NCI-H1417 treated with DMSO at 0.1 percent for 48 hours (cell line): ENCODE measurements at places on chromosomes 3 and 15.

DNA sequence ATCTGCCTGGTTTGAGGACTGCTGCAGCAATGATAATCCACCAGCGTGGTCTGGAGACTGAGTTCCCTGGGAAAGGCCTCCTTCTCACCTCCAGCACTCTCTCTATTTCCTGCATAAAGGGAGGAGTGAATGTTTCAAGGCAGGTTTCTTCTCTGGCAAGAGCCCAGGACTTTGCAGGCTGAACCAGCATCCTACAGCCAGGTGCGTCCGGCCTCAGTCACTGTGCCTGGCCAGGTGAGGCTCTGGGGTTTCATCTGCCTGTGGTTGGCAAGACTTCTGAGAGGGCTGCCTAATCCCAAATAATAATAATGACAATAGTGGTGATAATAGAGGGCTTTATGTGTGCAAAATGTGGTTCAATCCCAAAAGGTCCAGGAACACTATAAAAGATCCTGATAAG lies 269.0 kb upstream of the TBC1D5 start:
- DNase-seq, result no peak

GRCh38 chr3:27094721-27095120 lies 274.5 kb downstream of the NEK10 start:
- DNase-seq, result no peak

- no peak for DNase-seq
Measured at GRCh38 chr3:116051040-116051439, 394.2 kb downstream of the LSAMP start.

GRCh38 chr3:67653425-67654098 lies 850 bp downstream of the SUCLG2 start:
- DNase-seq, result no peak

GRCh38 chr15:29770796-29771195 lies 51.5 kb downstream of the TJP1 start:
- no peak for DNase-seq

- DNase-seq, result no peak
Measured at GRCh38 chr3:152051501-152052404, 178.3 kb downstream of the SUCNR1 start.

DNA sequence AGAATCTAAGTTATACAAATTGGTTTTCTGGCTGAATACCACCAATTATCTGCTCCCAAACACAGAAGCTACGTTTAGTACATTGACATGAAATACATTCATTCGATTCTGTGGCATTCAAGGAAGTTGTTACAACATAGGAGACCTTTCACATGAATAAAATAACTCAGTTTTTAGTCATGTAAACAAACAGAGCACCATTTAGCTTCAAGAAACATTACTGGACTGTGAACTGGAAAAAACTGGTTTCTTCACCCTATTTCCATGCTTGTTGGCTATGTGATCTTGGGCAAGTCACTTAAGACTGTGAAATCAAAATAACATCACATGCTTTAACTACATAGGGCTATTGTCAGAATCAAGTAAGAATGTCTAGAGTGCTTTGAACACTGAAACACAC lies 46.2 kb downstream of the NRG4 start:
- DNase-seq, result no peak

DNA sequence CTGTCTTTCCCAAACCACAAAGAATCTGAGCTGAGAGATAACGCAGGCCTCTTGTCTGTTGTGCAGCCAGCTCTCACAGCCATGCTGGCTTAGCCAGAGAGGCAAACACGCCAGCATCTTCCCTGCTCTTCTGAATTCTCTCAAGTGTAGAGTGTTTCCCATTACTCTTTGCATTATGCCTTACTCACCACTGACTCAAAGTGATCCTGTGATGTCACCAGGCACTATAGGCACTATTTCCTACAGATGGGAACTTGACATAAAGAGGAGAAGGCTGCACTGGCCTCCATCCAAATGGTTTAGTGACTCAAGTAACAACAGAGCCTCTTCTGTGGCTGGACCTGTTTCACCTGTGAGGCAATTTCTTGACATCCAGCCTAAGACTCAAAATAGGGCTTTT lies 44.4 kb downstream of the PDZRN3 start:
- DNase-seq, result no peak

DNA sequence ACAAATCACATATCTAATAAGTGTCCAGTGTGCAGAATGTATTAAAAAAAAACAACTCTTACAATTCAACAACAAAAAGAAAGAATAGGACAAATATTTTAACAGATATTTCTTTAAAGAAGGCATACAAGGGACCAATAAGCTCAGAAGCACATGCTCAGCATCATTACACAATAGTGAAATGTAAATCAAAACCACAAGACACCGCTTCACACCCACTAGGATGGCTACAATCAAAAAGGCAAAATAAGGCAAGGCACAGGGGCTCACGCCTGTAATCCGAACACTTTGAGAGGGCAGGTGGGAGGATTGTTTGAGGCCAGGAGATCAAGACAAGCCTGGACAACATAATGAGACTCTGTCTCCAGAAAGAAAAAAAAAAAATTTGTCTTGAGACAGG lies 255.6 kb downstream of the MAGI1 start:
- no peak for DNase-seq

- no peak for DNase-seq
Measured at GRCh38 chr3:124629497-124629896, 100.8 kb upstream of the UMPS start.

DNA sequence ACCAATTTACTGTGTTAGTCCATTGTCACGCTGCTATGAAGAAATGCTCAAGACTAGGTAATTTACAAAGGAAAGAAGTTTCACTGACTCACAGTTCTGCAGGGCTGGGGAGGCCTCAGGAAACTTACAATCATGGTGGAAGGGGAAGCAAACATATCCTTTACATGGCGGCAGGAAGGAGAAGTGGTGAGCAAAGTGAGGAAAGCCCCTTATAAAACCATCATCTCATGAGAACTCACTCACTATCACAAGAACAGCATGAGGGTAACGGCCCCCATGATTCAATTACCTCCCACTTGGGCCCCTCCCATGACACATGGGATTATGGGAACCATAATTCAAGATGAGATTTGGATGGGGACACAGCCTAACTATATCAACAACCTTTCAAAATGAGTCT lies 20.2 kb downstream of the USF3 start:
- no peak for DNase-seq

DNA sequence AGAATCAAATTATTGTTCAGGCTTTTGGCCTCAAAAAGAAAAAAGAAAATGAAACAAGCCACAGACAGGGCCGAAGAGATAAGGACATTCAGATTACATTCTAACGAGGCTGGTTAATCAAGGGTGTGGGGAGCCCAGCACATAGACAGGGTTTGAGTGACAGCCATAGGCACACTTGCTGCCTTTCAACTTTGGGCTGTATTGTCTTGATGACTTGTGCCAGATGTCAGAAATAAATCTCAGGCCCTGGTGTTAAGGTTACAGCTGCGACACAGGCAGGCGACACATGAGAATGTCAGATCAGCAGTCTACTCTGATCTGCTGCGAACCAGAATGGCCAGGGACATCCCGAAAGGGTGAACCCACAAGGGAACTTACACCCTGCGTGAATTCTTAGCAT lies 231.2 kb upstream of the ARRDC4 start:
- no peak for DNase-seq

GRCh38 chr3:72907131-72907711 lies 19.4 kb downstream of the GXYLT2 start:
- DNase-seq, result no peak

- peak; percentile 69 for DNase-seq
Measured at GRCh38 chr3:94028093-94028837, at the start of gene STX19. STX19 (minus strand) TSS chr3:94028597; CDS start chr3:94015269, 13,328 bp downstream.

DNA sequence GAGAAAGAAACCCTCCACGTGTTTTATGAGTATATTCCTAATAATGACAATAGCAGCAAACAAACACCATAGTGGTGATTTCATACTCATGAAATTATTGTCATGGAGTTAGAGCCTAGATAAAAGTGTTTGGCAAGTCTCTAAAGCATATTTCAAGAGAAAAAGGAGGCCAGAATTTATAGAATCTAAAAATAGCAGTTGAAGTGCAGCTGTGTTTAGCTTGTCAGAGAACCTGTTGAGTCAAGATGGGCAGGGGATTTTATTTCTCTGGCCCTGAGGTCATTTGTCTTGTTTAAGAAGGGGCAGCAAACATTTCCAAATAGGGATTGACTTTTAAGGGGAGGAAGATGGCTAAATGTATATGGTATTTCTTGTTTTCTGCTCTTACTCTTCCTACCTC lies 279.6 kb upstream of the CTDSPL start:
- DNase-seq, result no peak

DNA sequence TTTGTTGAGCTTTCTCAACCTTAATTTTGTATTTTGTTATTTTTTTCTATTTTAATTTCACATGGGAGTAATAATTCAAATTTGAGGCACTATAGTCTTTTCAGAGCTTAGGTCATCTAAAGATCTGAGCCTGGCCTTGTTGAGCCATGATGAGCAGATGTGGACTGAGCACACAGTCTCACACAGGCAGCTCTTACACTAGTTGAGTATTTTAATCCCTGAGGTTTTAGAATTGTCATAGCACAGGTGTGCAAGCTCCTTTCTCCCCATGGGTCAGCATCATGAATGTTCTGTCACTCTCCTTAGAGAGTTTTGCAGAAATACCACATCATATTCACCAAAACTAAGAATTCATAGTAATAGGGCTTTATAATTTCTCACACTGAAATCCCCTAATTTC lies 4.9 kb downstream of the ZBTB38 start:
- no peak for DNase-seq

DNA sequence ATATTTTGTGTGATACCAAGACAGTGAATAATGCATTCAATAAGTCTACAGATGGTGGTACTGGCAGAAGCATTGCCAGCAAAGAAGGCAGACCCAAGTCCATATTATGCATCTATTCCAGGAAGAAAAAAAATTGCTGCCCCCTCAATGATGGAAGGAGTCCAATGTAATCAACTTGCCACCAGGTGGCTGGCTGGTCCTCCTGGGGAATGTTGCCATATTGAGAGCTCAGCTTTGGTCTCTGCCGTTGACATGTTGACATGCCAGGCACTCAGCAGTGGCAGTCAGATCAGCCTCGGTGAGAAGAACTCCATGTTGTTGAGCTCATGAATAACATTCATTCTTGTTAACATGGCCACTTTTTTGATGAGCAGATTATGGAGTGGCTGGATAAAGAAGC lies 298.5 kb downstream of the IGSF11 start:
- DNase-seq, result no peak

GRCh38 chr3:14216257-14217048 lies 37.8 kb downstream of the LSM3 start:
- no peak for DNase-seq

DNA sequence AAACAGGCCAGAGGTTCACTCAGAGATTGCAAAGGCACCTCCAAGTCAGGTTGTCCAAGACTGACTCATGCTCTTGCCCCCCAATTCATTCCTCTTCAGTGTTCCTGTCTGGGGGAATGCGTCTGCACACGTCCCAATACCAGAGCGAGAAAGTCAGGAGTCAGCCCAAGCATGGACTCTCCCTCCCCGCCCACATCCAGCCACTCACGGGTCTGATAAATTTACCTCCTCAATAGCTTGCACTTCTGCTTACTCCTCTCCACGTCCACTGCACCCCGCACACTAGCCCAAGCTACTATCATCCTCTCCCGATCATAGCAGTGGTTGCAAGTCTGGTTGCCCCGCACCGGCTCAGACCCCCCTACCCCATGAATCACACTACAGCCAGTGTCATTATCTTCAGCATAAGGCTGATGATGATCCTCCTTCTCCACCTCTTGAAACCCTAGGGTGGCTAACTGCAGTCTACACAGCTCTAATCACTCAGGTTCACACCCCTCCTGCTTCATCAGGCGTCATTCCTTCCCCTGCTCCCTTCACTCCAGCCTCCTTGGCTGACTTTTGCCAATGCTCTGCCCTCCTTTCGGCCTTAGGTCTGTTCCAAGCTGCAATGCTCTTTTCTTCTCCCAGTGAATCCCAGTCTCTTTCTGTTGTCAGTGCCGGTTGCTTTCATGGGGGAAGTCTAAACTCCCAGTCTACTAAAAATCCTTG lies 27.6 kb upstream of the MYO1E start:
- DNase-seq, result no peak

- no peak for DNase-seq
Measured at GRCh38 chr15:57138349-57138788, 219.9 kb downstream of the TCF12 start.

DNA sequence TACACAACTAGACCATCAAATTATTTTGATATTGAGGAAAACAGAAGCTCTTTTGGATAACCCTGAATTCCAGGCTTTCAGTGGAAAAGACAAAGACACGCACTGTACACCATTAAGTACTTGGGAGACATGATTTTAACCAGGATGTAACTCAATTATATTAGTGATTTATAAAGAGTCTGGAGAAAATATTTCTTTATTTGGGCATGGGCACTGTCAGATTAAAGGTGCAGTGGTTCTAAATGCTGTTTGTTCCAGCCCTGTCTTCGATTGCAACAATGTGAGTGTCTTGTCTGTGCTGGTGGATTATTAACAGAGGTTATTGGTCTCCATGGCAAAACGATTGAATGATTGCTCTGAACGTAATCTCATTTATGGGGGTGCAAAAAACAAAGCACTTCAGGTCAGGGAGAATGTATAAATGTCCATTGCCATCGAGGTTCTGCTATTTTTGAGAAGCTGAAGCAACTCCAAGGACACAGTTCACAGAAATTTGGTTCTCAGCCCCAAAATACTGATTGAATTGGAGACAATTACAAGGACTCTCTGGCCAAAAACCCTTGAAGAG lies at the start of gene TM4SF4:
Gene TM4SF4, plus strand, starts transcription at position 448 of the 568 bp plus-strand sequence. CDS start 181 bp downstream, outside the sequence.
- no peak for DNase-seq

GRCh38 chr3:157384491-157384890 lies 52.2 kb upstream of the PTX3 start:
- no peak for DNase-seq

DNA sequence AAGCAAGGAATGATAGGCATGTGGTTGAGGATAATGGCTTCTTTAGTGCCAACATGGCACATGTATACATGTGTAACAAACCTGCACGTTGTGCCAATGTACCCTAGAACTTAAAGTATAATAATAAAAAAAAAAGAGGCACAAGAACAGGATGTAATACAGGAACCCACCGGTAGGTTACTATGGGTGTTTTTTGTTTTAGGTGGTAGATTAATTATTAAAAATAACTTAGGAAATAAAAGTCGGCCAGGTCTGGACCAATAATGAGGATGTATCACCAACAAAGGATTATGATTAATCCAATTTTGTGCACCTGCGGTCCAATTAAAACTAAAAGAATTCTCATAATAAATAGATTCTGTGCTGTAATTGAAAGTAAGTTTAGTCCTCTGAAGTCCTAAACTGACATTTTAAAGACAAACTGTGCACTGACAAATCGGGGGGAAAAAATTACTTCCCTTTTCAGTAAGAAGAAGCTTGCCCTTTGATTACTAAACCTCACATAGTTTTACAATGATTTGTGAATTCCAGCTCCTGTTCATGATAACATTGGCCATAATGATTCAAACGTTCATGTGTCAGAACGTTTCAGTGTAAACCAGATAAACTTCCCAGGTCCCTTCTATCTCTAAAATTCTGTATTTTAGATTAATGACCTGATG lies 62.2 kb downstream of the CASR start:
- no peak for DNase-seq

- DNase-seq, result no peak
Measured at GRCh38 chr3:35739181-35739809, 100.0 kb downstream of the ARPP21 start.
